ENCODE measurements at places on chromosomes 6 and 20. TPM values are rescaled to one million over a fixed set of nuclear protein-coding genes. Genes with fewer than 3 reads are reported as not detected.

DNA sequence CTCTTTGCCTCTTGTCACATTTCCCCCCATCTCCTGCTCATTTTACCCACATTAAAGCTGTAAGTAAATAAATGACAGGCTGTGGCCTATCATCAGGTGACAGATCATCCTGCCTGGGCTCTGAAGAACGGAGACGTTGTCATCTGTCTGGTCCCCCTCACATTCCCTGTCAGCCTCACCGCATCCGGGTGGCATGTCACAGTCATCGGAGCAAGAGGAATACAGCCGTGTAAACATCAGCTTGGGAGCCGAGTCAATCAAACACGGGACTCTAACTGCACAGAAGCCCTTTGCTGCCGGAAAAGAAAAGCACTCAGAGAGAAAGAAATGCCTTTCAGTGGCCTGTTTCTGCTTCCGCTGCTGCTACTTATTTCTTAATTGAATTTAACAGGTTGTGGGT lies 371.9 kb upstream of the ID4 start:
- DNase-seq, result no peak

DNA sequence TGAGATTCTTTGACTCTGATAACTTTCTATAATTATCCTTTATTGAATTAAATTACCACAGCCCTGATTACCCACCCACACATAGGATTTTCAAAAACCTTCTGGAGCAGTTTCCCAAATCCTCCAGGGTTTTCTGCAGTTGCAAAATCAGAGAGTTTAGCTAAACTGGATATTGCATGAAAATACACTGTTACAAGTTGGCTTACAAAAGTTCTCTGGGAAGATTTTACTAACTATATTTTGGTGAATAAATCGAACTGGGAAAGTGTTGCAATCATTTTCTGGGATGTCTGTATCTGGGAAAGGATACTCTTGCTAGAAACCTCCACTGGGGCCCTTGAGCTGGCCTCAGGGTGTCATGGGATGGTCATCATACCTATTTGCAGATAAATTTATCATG lies 97.6 kb upstream of the STMND1 start:
- no peak for DNase-seq

DNA sequence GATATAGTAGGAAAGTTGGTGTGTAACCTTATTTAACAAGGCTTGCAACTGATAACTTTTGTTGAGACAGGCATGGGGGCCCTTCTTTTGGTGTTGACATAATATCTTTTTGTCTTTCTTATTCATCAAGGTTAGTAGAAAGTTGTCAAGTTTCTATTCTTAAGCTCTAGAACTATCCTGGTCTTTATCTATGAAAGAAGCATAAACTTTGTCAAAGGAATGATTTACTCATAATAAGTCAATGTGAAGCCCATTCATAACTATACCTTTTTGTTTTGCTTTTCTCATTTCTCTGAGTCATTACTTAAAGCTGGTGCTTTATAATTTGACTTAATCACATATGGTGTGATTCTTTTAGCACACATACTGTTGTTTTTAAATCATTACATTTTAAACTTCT lies 312.4 kb downstream of the UTRN start:
- no peak for DNase-seq

Gene CALHM5
- 0.17 TPM for total RNA-seq

DNA sequence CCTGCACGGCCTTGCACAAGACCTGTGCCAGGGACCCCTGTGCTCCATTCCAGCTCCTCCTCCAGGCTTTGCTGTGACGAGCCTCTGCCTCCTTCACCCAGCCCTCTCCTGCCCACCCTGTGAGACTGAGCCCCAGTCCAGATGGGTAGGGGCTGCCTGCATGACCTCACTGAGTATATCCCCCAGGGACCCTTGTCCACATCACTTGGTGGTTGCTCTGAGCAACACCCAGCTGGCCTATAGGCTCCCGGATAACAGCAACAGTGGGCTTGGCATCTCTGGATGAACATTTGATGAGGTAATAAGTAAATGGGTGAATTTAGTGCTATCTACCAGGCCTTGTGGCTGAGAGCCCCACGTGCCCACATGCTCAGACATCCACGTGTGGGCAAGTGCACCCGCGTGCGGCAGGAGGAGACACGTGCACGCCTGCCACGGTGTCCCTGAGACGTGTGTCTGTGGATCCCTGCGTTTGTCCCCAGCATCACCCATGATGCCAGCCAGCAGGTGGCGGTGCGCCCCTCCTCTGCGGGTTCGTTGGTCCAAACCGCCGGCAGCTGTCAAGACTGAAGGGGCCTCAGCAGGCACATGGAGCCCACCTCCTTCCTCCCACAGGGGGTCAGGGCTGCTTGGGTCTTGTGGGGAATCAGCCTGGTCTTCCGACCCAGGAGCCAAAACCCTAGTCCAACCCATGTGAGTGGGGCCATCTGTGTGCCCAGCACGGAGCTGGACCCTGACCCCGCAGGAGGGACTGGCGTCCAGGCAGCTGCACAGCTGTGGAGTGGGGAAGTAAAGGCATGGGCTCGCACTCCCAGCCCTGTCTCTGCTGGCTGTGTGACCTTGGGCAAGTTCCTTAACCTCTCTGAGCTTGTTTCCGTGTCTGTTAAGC lies 45.9 kb downstream of the FGD2 start:
- peak; percentile 98 for DNase-seq

GRCh38 chr20:57897156-57897874 lies 187.5 kb upstream of the PMEPA1 start:
- DNase-seq, result no peak

GRCh38 chr6:80331522-80331921 lies 225.1 kb downstream of the BCKDHB start:
- no peak for DNase-seq

Gene SPATS1
- not detected for total RNA-seq

- no peak for DNase-seq
These were observed 11.1 kb downstream of the SIGLEC1 start for GRCh38 chr20:3701061-3701998.

GRCh38 chr6:156779206-156780094 lies 2.3 kb downstream of the ARID1B start:
- DNase-seq, result peak; percentile 63

GRCh38 chr20:23689399-23689690 lies 507 bp upstream of the CST4 start:
- DNase-seq, result no peak

- no peak for DNase-seq
These were observed 27.6 kb downstream of the TINAG start for GRCh38 chr6:54335871-54336270.

DNA sequence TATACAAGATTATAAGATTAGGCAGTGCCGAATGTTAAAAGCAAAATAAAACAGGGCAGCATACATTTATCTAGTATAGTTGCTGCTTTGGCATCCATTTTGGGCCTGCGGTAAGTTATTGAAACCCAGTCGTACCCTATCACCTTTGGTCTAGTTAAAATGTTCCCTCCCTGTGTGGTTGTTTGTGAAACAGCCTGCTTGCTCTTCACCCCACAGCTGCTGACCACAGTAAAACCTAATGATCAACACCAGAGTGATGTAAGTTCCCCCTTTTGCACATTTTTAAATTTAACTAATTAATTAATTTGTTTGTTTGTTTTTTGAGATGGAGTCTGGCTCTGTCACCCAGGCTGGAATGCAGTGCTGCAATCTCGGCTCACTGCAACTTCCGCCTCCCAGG lies 50.3 kb upstream of the TXNDC5 start:
- no peak for DNase-seq

Gene PRICKLE4
- total RNA-seq, result 0.67 TPM

Gene TAP1
- 16.8 TPM for total RNA-seq

GRCh38 chr20:34515484-34516246 lies 557 bp upstream of the DYNLRB1 start:
- DNase-seq, result peak; percentile 67
